Stimulated activated CD8-positive, alpha-beta memory T cell treated with anti-CD3 and anti-CD28 coated beads, Interleukin-2, amount 100 ng/mL, for 48 hours (primary cell): ENCODE measurements at places on chromosomes 2 and 18.

GRCh38 chr18:48963586-48964470 is 13.1 kb upstream of the SMAD7 start:
- no peak for DNase-seq

DNA sequence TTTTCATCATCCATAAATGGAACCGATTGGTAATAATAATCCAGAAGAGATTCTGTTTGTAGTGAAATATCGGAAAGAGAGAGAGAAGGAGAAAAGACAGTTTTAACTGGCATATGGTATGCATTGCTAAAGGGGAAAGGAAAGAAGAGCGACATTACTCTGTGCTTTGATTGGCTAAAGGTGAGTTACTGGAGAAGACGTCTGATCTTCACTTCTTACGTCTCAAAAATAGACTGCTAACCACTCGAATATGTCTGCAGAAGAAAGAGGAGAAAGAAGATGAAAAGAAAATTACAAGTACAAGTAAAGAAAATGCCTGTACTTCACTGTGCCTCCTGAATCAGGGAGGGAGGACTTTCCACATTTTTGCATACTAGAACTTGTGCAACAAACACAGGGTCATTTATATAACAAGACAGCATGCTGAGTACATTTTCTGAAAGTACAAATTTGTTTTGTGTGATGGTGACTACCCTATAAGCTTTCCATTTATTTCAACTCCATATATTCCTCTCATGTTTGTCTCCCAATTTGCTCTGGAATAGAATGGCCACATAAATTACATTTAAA is 787.2 kb downstream of the RNF144A start:
- no peak for DNase-seq

GRCh38 chr18:25283781-25284180 is 68.2 kb downstream of the ZNF521 start:
- DNase-seq = no peak

DNA sequence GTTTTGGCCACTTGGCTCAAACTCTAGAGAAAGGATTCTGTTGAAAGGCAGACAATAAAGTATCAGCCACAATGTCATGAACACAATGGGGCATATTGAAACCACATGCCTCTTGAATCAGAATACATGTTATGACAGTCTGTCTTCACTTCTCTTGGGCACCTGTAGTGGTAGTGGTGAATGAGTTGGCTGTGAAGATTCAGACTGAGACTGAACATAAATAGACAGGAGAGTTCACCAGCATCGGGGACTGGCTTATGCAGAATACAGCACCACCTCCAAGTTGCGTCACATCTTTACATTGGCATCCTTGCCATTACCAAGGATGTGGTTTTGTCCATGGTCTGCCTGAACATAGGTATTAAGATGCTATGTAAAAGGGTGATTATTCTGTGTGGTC is 336.8 kb downstream of the MYCN start:
- no peak for DNase-seq

GRCh38 chr2:215728504-215729065 is 284.8 kb downstream of the MREG start:
- no peak for DNase-seq
